Stimulated activated CD4-positive, alpha-beta T cell treated with anti-CD3 and anti-CD28 coated beads, Interleukin-15, amount 100 ng/mL, for 24 hours (primary cell): ENCODE measurements at places on chromosomes 3 and 15.

DNA sequence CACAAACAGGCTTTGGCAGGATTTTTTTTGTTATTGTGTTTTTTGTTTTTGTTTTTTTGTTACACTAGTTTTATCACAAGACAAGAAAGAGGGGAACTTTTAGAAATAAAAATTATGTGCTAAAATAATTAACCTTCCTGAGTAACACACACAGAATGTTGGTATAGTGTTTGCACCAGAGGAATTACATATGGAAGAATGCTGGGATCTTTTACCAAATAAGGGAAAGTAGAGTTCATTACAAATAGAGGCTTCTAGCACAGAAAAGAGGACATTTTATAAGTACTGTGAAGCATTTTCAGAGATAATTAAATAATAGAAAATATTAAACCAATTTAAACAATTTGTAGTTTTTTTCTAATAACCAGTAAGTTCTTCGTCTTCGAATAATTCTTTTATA is 116.0 kb downstream of the IGF1R start:
- no peak for DNase-seq

- no peak for DNase-seq
These were observed 54.0 kb downstream of the LHFPL4 start for GRCh38 chr3:9499455-9500107.

- no peak for DNase-seq
These were observed 279.3 kb upstream of the THBS1 start for GRCh38 chr15:39301589-39301999.

GRCh38 chr3:177429771-177430170 is 232.5 kb upstream of the TBL1XR1 start:
- no peak for DNase-seq
